ENCODE measurements at places on chromosomes 2 and 18.
A peak's percentile ranks its signal among the peaks of the same experiment; 100 is the strongest.

GRCh38 chr2:110772383-110772755, 40.0 kb downstream of the ACOXL start:
- DNase-seq, result no peak

DNA sequence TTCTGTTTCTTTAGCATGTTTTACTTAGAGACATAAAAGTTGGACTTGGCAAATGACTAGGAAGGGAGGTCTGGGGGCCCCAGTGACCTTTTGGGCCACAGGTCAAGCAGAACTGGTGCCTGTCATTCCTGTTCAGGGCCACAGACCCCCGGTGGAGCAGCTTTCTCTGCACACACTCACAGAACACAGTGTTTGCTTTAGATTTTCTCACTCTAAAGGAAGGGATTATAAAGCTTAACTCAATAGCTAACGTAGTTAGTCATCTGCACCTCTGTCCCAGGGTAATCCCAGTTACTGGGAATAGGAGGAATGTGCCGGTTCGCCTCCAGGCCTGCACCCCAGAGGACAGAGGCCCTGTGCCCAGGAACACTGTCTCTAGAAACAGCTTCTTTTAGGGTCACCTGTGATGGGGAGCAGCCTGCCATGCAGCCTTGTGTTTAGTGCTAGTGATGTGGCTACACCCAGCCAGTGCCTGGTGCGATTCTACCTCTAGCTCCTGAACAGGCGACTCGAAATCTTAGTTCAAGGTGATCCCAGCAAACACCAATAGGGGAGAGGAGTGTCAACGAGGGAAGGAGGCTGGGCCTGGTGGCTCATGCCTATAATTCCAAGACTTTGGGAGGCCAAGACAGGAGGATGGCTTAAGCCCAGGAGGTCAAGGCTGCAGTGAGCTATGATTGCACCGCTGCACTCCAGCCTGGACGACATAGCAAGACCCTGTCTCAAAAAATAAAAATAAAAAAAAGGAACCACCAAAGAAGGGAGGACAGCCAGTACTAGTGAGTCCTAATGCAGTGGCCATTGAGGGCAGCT, 11.6 kb downstream of the SPATA3 start:
- no peak for DNase-seq

DNA sequence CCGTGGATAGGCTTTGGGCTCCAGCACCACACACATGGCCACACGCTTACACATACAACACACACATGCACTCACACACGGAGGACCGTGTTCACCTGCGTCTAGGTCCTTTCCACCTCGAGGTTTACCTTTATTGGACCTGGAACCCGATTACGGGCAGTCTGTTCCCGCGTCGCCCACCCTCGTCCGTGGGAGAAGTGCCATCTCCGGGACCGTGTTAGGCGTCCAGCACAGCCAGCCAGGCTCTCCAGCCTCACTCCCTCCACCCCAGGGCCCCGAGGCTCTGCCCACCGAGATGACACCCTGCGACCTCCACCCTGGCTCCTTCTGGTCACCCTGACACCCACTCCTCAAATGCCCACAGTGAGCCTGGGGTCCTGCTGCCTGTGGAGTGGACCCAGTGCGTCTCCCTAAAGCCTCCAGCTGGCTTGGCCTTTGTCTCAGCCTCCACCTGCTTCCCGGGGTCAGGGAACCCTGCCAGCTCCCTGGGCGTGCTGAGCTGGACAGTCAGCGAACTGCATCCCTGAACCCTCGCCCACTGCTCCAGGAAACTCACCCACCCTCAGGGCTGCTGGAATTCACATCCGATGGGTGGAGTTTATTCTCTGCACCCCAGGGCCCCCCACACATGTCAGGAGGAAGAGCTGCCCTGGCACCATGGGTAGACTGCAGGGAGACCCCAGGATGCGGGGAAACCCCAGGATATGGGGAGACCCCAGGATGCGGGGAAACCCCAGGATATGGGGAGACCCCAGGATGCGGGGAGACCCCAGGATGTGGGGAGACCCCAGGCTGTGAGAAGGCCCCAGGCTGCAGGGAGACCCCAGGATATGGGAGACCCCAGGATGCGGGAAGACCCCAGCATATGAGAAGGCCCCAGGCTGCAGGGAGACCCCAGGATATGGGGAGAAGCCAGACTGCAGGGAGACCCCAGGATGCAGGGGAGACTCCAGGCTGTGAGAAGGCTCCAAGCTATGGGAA, 33.0 kb downstream of the ADI1 start:
- no peak for DNase-seq

DNA sequence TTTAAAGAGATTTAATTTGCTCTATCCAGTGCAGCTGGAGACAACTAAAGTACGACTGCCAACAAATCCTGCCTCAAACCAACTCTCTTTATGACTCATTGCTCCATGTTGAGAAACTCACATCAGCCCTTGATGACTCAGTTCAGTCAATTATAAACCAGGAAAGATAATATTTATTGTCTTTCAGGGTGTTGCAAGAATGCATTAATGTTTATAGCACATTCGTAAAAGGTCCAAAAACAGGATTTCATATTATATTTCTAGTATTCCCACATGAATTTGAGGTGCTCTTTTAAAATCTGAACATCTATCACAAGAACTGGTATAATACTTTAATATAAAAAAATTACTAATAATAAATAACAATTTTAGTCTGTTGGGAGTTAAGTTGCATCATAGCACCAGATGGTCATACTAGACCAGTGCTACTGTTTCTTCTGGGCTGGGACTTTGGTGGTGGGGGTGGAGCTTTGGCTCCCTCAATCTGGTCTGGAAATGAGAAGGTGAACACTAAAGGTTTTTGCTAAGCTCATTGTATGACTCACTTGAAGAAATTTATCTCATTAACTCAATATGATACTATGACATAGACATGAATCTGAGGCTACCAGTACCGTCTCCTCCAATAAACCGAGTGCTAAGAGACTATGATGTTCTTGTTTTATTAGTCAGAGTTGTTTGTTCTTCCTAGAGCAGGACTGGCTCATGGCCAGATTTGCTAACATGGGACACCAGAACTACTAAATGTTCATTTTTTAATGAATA, 26.6 kb upstream of the MAP3K20 start:
- peak; percentile 74 for DNase-seq

- no peak for DNase-seq
Observed at GRCh38 chr2:9169349-9170107, 37.1 kb upstream of the ASAP2 start.

DNA sequence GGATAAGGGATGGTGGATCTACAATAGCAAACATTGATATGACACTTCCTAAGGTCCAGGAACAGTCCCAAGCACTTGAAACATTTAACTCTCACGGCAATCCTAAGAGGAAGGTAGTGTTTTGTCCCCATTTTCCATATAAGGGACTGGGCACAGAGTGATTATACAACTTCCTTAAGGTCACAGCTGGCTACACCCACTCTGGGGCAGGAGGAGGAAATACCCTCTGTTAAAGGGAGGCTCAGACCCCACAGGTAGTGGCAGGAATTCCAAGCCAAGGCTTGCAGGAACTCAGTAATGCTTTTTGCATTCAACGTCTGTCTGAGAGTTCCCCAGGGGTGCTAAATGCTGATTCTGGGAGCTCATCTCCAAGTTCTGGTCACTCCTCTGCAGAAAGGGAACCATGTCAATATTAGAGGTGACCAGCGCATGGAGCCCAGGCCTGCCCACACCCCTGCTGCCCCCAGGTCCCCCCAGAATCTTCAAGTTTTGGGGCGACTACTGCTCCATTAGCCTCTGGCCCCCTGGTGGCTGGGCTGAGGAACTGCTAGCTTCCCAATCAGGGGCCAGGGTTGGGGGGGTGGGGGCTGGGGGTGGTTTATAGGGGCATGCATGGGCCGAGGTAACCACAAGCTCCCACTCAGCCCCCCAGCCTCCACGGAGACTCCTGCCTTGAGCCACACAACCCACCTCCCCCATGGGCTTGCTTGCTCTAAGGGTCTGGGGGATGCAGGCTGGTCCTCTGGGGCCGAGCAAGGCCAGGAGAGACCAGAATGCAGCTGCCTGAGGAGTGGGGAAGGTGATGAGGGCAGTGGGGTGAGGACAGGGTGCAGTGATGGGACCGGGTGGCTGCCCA, 11.1 kb downstream of the OBSL1 start:
- DNase-seq, result no peak

- DNase-seq, result no peak
Observed at GRCh38 chr2:34242763-34243123, 643.6 kb upstream of the FAM98A start.

DNA sequence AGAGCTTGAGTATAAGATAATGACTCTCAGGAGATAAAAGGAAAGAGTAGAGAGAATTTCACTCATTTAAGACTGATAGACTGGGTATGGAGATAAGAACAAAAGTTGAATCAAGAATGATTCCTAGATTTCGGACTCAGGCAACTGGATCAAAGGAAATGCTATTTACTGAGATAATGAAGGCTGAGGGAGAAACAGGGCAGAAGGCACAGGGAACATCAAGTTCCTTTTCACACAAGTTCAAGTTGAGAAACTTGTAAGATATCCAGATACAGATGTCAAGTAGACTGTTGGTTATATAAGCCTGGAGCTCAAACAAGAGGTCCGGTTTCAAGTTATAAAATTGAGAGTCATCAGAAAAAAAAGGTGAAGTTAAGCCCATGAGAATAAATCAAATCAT, 360.8 kb downstream of the TNS1 start:
- no peak for DNase-seq

DNA sequence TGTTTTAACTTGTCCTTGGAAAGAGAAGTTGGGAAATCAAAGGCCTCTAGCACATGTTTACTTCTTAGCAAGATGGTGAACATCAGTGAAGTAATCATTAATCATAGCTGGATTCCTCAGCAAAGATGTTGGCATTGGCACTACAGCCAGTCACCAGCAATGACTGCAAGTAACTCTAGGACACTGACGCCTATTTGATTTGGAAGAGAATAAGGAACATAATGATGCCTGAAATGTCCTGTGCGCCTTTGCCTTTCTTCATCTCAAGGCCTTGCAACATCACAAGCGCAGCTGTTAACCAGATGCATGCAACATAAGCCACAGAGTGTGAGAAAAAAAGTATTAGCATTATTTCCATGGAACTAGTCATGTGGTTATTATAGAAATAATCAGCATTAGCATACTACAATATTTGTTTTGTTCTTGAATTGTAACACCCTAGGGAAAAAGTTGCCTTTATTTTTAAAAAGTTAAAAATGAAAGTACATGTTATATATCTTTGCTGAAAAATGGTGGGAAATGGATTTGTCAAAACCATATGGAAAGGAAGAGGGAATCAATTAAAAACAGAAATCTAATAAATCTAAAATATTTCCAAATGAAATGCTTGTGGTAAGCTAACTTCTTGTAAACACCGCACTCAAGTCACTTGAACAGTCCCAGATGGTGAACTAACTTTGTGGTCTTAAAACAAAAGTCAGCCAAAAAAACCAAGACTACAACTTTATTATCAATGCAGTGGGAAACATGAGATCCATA, 55.6 kb downstream of the THADA start:
- DNase-seq, result peak; percentile 79

- no peak for DNase-seq
Observed at GRCh38 chr2:173666171-173666888, 298.8 kb downstream of the SP3 start.

- DNase-seq, result no peak
Observed at GRCh38 chr18:41058351-41059125, 896.5 kb upstream of the PIK3C3 start.

DNA sequence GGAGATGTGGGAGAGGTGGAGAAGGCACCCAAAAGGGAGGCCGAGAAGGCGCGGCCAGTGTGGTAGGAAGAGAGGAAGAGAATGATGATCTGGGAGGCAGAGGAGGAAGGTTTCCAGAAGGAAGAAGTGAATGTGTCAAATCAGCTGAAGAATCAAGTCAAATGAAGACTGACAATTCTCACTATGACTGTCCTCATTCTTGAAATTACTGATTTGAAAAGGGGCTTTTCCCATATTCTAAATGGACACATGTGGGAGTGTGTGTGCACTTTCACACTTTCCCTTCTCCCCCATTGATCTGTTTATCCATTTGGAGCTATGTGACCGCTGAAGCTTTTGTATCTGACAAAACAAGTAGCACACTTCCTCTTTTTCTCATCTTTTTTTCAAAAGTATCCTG, 6.1 kb downstream of the AFF3 start:
- no peak for DNase-seq

DNA sequence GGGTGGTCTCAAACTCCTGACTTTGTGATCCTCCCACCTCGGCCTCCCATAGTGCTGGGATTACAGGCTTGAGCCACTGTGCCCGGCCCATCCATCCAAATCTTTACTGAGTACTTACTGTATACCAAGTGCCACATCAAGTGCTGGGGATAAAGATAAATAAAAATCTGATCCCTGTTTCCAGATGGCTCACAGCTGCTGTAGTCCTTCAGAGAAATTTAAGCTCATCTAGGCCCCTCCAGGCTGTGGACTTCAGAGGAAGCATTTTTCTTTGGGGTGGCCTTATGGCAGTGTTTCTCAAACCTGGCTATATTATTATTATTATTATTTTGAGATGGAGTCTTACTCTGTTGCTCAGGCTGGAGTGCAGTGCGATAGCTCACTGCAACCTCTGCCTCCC, 33.7 kb upstream of the GTF2A1L start:
- no peak for DNase-seq

DNA sequence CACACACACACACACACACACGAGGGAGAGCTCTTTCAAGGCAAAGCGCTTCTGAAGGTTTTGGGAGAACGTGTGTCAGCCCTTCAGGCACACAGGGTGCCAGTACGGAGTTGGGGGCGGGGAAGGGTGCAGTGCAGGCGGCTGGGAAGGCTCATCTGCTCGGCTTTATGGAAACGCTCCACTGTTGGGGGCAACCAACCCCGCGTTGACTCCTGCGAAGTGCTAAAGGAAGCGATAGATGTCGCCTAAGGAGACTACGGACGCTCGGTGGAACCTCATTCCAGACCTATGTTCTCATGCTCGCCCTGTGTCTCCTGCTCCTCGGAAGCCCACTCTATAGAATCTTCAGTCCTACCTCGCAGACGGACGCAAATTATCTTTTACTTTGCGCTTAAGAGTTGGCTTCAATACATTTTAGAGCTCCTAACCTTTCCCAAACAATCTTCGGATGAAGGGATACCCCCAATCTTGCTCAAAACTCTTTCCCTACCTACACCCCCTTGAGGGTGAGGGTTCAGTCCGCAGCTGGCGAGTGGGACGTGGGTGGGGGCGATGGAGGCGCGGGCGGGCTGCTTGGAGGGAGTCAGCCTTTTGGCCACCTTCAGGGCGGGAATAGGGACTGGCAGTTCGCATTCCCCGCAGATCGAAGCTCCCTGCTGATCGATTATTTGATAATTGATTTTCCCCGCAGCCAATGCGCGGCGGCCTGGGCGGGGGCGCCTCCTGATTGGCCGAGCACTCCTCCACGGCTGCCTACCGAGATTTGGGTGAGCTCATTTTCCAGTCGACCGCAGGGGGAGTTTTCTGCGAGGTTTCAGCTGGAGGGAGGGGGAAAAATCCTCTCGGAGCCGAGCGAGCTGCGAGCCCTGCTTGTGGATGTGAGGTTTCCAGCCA, 1.9 kb upstream of the MEIS1 start:
- no peak for DNase-seq

- DNase-seq, result no peak
Observed at GRCh38 chr2:36044411-36044810, 311.2 kb upstream of the CRIM1 start.

- DNase-seq, result no peak
Observed at GRCh38 chr2:194566907-194567660, 1089.9 kb upstream of the SLC39A10 start.

DNA sequence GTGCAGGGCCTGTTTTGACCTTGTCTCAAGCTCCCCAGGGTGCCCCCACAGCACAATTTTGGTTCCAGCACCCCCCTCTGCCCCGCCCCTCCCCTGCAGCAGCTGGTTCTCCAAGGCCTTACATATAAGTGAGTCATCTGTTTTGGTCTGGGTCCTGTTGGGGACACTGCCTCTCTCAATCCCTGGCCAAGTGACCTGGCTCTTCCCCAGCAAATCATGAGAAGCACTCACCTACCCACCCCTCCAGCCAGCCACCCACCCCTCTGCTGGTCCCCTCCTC, 90.5 kb downstream of the INHBB start:
- DNase-seq, result no peak

GRCh38 chr2:237254369-237254861, 159.5 kb downstream of the COL6A3 start:
- DNase-seq, result no peak

Measured in AML-193 (cell line).